H9 (cell line): ENCODE measurements at places on chromosomes 5 and 9. TPM values are rescaled to one million over a fixed set of nuclear protein-coding genes. Genes with fewer than 3 reads are reported as not detected.

FOXI1 gene
- not detected in 2 replicates for total RNA-seq

FAM78A gene
- total RNA-seq: 1.9 and 2.1 TPM in 2 replicates

IFNK gene
- not detected in 2 replicates for total RNA-seq

ADRA1B gene
- not detected in 2 replicates for total RNA-seq

SLC1A3 gene
- 18.4 and 18.6 TPM in 2 replicates for total RNA-seq

EQTN gene
- total RNA-seq: not detected in 2 replicates

MCTP1 gene
- total RNA-seq: 2.5 and 3.0 TPM in 2 replicates

DMRTA1 gene
- total RNA-seq: 2.5 and 2.8 TPM in 2 replicates

TRIP13 gene
- 40.6 and 42.6 TPM in 2 replicates for total RNA-seq

SLC23A1 gene
- not detected in 2 replicates for total RNA-seq

SURF6 gene
- total RNA-seq: 55.1 and 56.3 TPM in 2 replicates

IRX2 gene
- 91.6 and 94.4 TPM in 2 replicates for total RNA-seq

C8G gene
- 0.96 and 1.3 TPM in 2 replicates for total RNA-seq

TTLL11 gene
- 1.5 and 1.9 TPM in 2 replicates for total RNA-seq

ASTN2 gene
- 9.7 and 10.1 TPM in 2 replicates for total RNA-seq

LYSMD3 gene
- total RNA-seq: 14.0 and 16.5 TPM in 2 replicates

KCNV2 gene
- not detected in 2 replicates for total RNA-seq

ZDHHC11B gene
- total RNA-seq: 0.86 and 1.4 TPM in 2 replicates

CNTLN gene
- 13.7 and 15.0 TPM in 2 replicates for total RNA-seq

AGXT2 gene
- total RNA-seq: not detected in 2 replicates

PCDHB15 gene
- total RNA-seq: 5.2 and 7.0 TPM in 2 replicates

SHISAL2B gene
- total RNA-seq: 5.0 and 5.4 TPM in 2 replicates

PTGS1 gene
- 1.0 and 1.3 TPM in 2 replicates for total RNA-seq

PCDHGB3 gene
- 1.6 and 1.7 TPM in 2 replicates for total RNA-seq

GFI1B gene
- not detected in 2 replicates for total RNA-seq

SPATA24 gene
- total RNA-seq: 12.9 and 13.0 TPM in 2 replicates

ALDOB gene
- total RNA-seq: not detected in 2 replicates

AK8 gene
- total RNA-seq: 0.44 and 0.46 TPM in 2 replicates

ARHGEF39 gene
- total RNA-seq: 21.6 and 24.4 TPM in 2 replicates

SLC4A9 gene
- 0.07 TPM in 1 of 2 replicates, not detected in the other for total RNA-seq

OLFML2A gene
- total RNA-seq: 5.8 and 6.0 TPM in 2 replicates

CTSV gene
- total RNA-seq: 82.2 and 85.5 TPM in 2 replicates

TCF7 gene
- total RNA-seq: 17.2 and 18.2 TPM in 2 replicates
